Chondrocyte (in vitro differentiated cells): ENCODE measurements at places on chromosomes 2 and 18. TPM values are rescaled to one million over a fixed set of nuclear protein-coding genes. Genes with fewer than 3 reads are reported as not detected.

- H3K4me1 ChIP-seq: no peaks in the 10 kb centered on the region
- DNase-seq: no peak
- no peak overlapping the region for H3K4me3 ChIP-seq
These were observed 20.5 kb downstream of the TYMS start for GRCh38 chr18:677951-678381.

TACR1 gene
- not detected in 3 replicates for total RNA-seq

DNA sequence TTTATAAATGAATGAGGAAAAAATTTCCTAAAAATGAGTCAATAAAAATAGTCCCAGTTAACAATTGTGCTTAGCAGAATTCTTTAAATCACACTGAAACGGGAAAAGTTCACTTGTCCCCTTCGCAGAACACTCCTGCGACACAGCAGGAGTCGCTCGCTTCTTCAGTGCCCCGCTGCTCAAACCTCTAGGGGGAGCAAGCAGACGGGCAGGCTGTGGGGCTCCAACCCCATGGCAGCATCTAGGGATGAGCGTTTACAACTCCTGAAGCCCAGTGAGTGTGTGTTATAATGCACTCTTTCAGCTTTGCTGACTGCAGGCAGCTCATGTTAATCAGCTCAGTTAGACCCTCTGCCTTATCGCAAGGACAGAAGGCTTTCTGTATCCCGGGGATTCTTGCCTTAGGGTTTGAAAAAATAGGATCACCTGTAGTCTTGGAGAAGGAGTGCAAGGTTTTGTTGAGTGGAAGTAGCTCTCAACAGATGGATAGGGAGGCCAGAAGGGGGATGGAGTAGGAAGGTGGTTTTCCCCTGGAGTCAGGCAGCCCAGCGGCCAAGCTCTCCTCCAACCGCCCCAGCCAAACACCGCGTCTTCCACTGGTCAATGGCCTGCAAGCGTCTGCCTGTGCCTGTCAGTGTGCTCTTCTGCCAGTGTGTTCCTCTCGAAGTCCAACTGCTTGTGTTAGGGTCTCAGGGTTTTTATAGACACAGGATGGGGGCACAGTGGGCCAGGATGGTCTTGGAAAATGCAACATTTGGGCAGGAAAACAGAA lies 1977.7 kb upstream of the LRRTM1 start:
- H3K36me3 ChIP-seq: no peaks in the 10 kb centered on the region
- no peak for DNase-seq
- no peaks in the 10 kb centered on the region for H3K4me1 ChIP-seq
- no peak overlapping the region for H3K4me3 ChIP-seq
- H3K27me3 ChIP-seq: peaks cover 2% of the 10 kb centered on the region

TLX2 gene
- total RNA-seq: 0.10 TPM in 1 of 3 replicates, not detected in the others

DNA sequence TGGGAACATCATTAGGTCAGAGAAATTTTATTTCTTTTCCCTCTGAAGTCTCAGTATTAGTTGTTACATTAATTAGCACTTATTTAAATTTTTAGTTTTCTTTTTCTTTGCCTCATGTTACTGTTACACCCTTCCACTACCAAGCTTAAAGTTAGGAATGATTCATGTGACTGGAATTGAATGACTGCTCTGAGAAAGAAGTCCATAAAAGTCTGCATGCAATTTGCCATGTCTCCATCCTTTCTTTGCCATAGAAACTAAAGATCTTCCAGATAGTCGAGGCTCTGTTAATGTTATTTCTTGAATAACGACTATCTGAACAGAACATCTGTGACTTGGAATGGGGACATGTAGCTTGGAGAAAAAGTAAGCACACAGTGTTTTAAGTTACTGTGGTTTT lies 1269.8 kb upstream of the PIK3C3 start:
- peaks cover 8% of the 10 kb centered on the region for H3K4me1 ChIP-seq
- H3K27ac ChIP-seq: no peak overlapping the region
- H3K27me3 ChIP-seq: no peaks in the 10 kb centered on the region
- H3K36me3 ChIP-seq: no peaks in the 10 kb centered on the region
- DNase-seq: no peak

REG1B gene
- total RNA-seq: not detected in 3 replicates

GRCh38 chr2:172558372-172558771 lies 2.5 kb downstream of the PDK1 start:
- H3K36me3 ChIP-seq: peaks cover 2% of the 10 kb centered on the region
- DNase-seq: no peak
- peak overlapping the region; percentile 53 for H3K4me3 ChIP-seq
- no peaks in the 10 kb centered on the region for H3K27me3 ChIP-seq
- no peak overlapping the region for H3K27ac ChIP-seq

GRB14 gene
- total RNA-seq: 1.1 to 2.4 TPM (median 1.2 TPM) in 3 replicates

- no peak for DNase-seq
- no peaks in the 10 kb centered on the region for H3K36me3 ChIP-seq
- peaks cover 14% of the 10 kb centered on the region for H3K4me1 ChIP-seq
- no peak overlapping the region for H3K4me3 ChIP-seq
- no peak overlapping the region for H3K27ac ChIP-seq
These were observed 44.2 kb downstream of the ARID5A start for GRCh38 chr2:96580771-96581170.

C2orf80 gene
- not detected in 3 replicates for total RNA-seq

STEAP3 gene
- total RNA-seq: 44.6 to 151 TPM (median 46.6 TPM) in 3 replicates

DNA sequence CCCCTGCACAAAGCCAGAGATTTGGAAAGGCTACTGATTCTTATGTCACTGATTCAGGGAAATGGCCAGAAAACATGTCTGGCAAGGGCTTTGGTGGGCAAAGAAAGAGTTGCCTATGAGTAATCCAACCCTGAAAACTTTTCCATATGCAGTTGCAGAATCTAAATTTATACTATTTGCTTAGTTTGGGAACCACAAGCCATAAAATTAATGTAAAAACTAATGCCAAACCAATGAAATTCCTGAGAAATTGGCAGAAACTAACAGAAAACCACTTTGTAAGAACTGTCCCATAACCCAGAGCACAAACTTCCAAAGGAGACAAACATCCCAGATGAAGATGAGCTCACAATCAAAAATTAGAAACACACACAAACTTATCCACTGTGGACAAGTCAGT lies 48.8 kb downstream of the TCF4 start:
- peaks cover 11% of the 10 kb centered on the region for H3K4me1 ChIP-seq
- no peak overlapping the region for H3K4me3 ChIP-seq
- no peak overlapping the region for H3K27ac ChIP-seq
- H3K36me3 ChIP-seq: no peaks in the 10 kb centered on the region
- H3K27me3 ChIP-seq: no peaks in the 10 kb centered on the region

GRCh38 chr2:237636578-237636977 lies 9.2 kb downstream of the LRRFIP1 start:
- H3K36me3 ChIP-seq: peaks cover 9% of the 10 kb centered on the region
- peaks cover 14% of the 10 kb centered on the region for H3K4me1 ChIP-seq
- no peaks in the 10 kb centered on the region for H3K27me3 ChIP-seq
- H3K27ac ChIP-seq: no peak overlapping the region
- no peak overlapping the region for H3K4me3 ChIP-seq

- H3K36me3 ChIP-seq: no peaks in the 10 kb centered on the region
- no peak overlapping the region for H3K4me3 ChIP-seq
- no peak overlapping the region for H3K27ac ChIP-seq
These were observed 58.2 kb downstream of the SERPINB8 start for GRCh38 chr18:64027931-64028695.

TUBB8B gene
- total RNA-seq: not detected in 3 replicates

DNA sequence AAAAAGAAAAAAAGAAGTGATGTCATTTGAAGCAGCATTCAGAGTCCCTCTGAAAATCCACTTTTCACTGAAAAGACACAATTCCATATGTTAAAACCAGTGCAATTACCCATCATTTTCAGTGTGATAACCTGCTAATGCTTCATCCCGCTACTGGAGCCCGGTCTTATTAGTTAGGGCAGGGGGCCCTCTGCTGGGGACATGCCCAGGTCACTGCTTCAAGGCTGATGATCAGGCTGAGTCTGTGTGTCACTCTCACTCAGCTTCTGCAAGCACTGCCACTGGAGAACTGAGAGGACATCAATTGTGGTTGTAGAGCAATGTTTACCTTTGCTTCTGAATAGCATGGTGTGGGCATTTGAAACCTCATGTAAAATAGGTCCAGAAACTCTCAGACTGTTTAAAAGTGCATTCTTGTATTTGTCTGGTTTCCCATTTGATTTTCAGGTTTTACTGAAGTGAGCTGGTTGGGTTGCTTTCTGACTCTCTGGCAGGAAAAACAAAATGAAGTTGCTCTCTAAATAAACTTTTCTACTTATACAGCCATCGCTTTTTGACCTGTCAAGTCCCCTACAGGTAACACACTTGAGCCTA lies 49.2 kb upstream of the NXPH2 start:
- H3K4me3 ChIP-seq: no peak overlapping the region
- no peak overlapping the region for H3K27ac ChIP-seq
- H3K36me3 ChIP-seq: no peaks in the 10 kb centered on the region
- DNase-seq: no peak
- peaks cover 34% of the 10 kb centered on the region for H3K27me3 ChIP-seq
- H3K4me1 ChIP-seq: no peaks in the 10 kb centered on the region

DNA sequence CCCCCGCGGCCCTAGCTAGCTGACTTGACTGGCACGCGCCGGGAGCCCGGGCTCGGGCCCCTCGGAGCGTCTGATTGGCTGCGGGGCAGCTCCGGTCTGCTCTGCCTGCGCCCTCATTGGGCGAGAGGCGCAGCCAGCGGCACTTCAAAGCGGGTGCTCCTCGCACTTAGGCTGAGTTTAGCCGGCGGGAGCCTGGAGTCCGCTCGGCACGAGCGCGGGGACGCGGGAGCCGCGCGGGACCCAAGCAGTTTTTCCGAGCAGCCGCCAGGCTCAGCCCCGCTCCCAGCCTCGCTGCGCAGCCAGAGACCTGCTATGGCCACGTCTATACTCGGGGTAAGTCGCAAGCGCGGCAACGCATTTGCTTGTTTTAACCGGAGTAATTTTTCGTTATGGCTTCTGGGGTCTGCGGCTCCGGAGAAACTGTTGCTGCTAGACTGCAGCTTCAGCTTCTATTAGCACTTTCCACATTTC lies at the start of gene SP9:
SP9 (plus strand) TSS at position 174 of the 471 bp plus-strand sequence; CDS start at position 313, 139 bp downstream.
- peaks cover 32% of the 10 kb centered on the region for H3K4me1 ChIP-seq
- no peak within 1 kb of the TSS for H3K27ac ChIP-seq
- peaks cover 63% of the 10 kb centered on the region for H3K27me3 ChIP-seq
- DNase-seq: no peak
- H3K4me3 ChIP-seq: peak within 1 kb of the TSS; percentile 57
- peaks cover 3% of the 10 kb centered on the region for H3K36me3 ChIP-seq

GRCh38 chr18:46821856-46822711 lies 65.2 kb upstream of the ST8SIA5 start:
- H3K4me3 ChIP-seq: no peak overlapping the region
- no peak overlapping the region for H3K27ac ChIP-seq
- peaks cover 12% of the 10 kb centered on the region for H3K36me3 ChIP-seq

DSG2 gene
- total RNA-seq: 16.1 to 45.0 TPM (median 43.7 TPM) in 3 replicates

DNA sequence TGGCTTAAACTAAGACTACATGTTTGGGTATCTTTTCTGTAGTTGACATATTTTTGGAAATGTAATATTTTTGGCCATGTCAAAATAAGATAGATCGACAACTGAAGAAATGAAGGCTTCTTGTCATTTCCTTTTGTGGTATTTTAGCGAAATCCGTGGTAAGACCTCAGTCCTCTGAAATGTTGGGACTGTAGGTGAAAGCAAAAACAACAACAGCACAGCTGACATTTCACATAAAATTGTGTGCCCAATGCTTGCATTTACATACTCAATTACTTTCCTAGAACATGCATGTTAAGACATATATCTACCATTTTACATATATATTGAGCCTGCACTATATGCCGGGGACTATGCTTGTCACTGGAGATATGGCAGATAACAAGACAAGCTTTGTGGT lies 50.2 kb downstream of the SPP2 start:
- H3K4me1 ChIP-seq: peaks cover 9% of the 10 kb centered on the region
- no peaks in the 10 kb centered on the region for H3K36me3 ChIP-seq
- H3K27me3 ChIP-seq: peaks cover 5% of the 10 kb centered on the region
- DNase-seq: no peak

TRIM54 gene
- total RNA-seq: not detected in 3 replicates

DNA sequence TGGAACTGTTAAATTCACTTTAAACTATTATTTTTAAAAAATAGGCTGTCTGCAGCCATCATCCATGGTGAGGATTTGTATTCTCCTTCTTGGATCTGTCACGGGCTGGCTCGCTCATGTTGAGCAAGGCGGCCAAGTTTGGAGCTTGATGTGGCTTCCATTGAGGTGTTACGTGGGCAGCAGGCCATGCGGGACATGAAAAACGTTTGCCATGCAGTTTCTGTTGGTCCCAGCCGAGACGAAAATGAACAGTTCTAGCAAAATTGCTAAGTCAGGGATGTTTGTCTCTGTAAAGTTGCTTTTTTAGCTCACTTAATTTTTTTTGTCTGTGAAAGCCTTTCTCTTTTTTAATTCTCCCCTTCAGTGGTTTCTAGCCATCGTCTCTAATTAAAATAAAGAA lies 70.2 kb upstream of the MGAT5 start:
- H3K27me3 ChIP-seq: no peaks in the 10 kb centered on the region
- DNase-seq: no peak
- H3K4me1 ChIP-seq: peaks cover 7% of the 10 kb centered on the region

DNA sequence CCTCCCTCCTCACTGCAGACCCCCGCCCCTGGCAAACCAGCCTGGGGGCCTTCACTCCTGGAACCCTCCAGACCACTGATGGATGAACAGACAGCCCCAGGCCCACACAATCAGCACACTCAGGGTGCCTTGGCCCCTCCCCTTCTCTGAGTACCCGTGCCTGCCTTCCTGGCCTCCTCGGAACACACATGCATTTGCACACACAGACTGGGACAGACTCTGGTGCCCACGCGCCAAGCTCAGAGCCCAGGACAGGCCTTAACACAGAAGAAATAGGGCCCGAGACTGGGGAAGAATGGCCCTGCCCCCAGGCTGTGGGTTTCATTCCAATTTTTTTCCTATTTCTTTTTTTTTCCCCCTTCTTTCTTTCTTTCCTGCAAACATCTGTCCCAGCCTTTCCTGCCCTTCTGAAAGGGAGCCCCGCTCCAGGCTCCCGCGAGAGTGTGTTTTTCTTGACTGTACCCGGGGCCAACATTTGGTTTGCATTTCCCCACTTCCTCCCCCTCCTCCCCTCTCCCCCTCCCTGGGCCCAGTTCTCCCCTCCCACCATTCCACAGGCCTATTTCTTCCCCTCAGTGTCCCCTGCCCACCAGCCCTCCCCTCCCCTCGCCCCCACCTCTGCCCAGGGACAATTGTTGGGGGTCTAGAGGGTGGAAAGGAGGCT lies 618 bp upstream of the TNS1 start:
- H3K27me3 ChIP-seq: no peaks in the 10 kb centered on the region
- peak overlapping the region; percentile 98 for H3K27ac ChIP-seq
- H3K4me1 ChIP-seq: peaks cover 85% of the 10 kb centered on the region
- no peak for DNase-seq
- H3K4me3 ChIP-seq: peak overlapping the region; percentile 85
